ENCODE measurements at places on chromosomes 4 and X. TPM values are rescaled to one million over a fixed set of nuclear protein-coding genes. Genes with fewer than 3 reads are reported as not detected.
A peak's percentile ranks its signal among the peaks of the same experiment; 100 is the strongest.

The ZCCHC12 gene
- not detected for total RNA-seq

DNA sequence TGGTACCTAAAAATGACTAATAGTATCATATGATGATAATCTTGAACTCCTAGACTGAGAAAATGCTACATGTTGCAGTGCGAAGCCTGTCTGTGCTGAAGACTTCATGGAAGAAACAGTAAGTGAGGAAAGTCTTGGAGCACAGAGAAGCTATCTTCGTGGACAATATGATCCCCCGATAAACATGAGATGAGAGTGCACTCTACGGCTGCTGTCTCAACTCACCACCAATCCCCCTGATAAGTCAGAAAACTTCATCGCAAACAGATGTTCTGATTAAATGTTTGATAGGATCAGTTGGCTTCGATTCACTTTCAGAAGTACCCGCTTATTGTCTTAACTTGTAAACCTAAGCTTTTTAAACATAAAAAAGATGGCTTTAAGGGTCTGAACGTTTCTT is 130.2 kb downstream of the ELOVL6 start:
- H3K27me3 ChIP-seq = no peaks in the 10 kb centered on the region
- no peak overlapping the region for H3K4me3 ChIP-seq

- no peak overlapping the region for H3K4me3 ChIP-seq
- peak; percentile 52 for DNase-seq
- H3K27ac ChIP-seq = no peak overlapping the region
- H3K27me3 ChIP-seq = no peaks in the 10 kb centered on the region
- no peaks in the 10 kb centered on the region for H3K36me3 ChIP-seq
- H3K4me1 ChIP-seq = peaks cover 76% of the 10 kb centered on the region
Measured at GRCh38 chr4:3043282-3044020, 30.9 kb downstream of the HTT-AS start.

DNA sequence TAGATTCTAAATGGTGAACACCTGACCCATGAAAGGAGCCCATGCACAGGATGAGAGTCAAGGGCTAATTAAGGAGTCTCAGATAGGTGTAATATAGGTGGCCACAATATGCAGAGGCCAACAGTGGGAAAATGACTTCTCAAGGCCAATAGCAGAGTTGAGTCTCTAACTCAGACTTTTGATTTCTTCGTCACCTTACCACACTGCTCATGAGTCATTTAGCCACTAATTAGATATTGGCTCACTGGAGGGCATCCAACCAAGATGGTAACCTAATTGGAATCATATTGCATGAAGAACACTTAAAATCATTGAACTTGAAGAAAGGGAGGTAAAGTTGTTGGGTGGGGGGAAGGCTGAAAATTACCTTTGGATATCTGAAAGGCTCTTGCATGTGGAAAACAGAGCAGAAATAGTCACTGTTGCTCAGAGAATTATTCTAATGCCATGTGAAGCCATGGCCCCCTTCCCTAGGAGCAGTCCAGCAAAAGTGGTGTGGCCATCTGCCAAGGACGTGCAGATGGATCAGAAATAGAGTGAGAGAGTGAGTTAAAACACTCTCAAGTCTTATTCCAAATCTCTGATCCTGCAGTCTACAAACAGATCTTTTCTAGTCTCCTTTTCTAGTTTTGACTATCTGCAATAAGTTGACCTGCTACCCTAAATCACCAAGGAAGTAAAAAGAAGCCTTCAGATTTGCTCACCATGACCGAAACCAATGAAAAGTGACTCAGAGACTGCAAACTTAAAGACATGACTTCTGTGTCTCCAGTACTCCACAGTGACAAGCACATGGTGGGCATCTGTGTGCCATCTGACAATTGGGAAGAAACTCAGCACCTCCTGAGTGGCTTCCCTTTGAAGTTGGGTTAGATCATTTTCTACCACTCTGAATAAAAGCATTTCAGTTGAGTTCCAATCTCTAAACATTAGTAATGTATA is 93.9 kb upstream of the C1QTNF7 start:
- no peak overlapping the region for H3K27ac ChIP-seq
- H3K36me3 ChIP-seq = no peaks in the 10 kb centered on the region
- peaks cover 4% of the 10 kb centered on the region for H3K4me1 ChIP-seq
- no peaks in the 10 kb centered on the region for H3K27me3 ChIP-seq
- H3K4me3 ChIP-seq = no peak overlapping the region

DNA sequence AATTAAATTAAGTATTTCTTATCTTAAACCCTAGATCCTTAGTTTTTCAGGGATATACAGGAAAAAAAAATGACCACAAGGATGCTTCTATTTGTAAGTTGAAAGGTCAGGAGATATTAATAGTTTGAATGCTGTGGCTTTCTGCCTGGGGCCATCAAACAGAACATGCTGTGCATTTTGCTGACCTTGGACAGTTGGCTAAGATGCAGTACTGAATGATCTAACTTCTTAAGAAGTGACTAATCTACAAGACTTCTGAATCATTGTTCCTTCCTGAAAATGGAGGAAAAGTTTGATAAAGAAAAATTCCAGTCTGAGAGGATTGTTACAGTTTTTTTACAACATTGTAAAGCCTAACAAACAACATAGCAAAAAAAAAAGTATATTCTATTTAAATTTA is 237.8 kb upstream of the JADE1 start:
- no peaks in the 10 kb centered on the region for H3K36me3 ChIP-seq
- no peak for DNase-seq
- H3K27me3 ChIP-seq = no peaks in the 10 kb centered on the region
- no peak overlapping the region for H3K4me3 ChIP-seq
- no peaks in the 10 kb centered on the region for H3K4me1 ChIP-seq

Measured in spleen (tissue), 13 donors.